Muscle of back (tissue), 13 donors: ENCODE measurements at places on chromosomes 16 and 17. TPM values are rescaled to one million over a fixed set of nuclear protein-coding genes. Genes with fewer than 3 reads are reported as not detected.
A peak's percentile ranks its signal among the peaks of the same experiment; 100 is the strongest.

- peak; percentile 70 for DNase-seq
Observed at GRCh38 chr17:44362949-44363612, 572 bp downstream of the FAM171A2 start.

GRCh38 chr16:65054457-65054856 is 67.4 kb downstream of the CDH11 start:
- DNase-seq: no peak

DNA sequence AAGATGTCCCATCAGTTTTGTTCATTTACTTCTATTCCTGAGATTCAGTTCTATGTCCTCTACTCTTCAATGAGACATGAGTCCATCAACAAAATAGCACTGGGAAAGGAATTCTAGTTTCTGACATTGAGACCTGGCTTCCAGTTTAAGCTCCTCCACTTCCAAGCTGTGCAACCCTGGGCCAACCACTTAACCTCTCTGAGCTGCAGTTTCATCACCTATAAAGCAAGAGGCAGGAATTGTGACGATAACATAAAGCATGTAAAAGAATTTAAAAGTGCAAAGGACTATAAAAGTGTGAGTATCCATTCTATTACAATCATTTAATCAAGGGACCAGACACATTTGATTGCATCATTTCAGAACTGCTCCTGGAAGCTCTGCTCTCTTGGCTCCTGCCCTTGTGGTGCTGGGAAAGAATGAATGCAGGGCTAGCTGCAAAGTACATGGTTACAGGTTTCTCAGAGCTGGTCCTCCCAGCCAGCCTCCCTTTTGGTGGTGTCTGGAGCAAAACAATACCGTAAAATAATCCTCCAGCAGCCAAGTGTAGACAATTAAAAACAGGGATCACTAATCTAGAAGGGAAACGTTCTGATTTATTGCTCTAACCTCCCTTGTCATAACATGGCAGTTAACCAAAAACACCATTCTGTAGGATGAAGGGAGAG is 113.9 kb downstream of the VPS53 start:
- DNase-seq: peak; percentile 49

- DNase-seq: no peak
Observed at GRCh38 chr16:27798241-27798640, 248.3 kb downstream of the KATNIP start.

DNA sequence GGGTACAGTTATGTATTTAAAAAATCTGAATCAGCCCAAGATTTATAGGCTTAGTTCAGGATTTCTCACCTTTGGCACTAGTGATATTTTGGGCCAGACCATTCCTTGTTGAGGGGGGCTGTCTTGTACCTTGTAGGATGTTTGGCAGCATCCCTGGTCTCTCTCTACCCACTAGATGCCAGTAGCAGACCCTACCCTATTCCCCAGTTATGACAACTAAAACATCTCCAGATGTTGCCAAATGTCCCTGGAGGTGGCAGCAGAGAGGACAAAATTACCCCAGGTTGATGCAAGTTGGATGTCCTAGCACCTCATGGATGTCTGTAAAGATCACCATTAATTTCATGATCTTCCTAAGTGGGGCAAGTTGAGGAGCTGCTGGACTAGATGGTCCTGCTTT is 45.8 kb downstream of the SYT17 start:
- no peak for DNase-seq

- DNase-seq: no peak
Observed at GRCh38 chr17:79892457-79893241, 53.4 kb upstream of the CBX4 start.

DNA sequence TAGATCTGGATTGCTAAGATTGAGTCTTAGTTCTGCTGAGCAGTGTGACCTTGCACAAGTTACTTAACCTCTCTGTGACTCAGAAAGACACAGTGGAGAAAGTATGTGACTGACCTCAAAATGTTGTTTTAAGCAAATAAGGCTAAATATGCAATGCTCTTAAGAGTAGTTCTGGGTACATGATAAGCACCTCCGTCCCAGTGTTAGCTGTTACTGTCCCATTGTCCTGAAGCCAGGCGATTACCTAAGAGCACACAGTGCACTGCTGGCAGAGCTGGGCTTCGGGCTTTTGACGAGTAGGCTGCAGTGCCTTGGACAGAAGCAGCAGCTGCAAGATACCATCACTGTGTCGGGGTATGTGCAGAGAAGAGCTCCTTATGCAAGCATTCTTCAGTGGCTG is 32.7 kb upstream of the FOXF1 start:
- DNase-seq: no peak

DNA sequence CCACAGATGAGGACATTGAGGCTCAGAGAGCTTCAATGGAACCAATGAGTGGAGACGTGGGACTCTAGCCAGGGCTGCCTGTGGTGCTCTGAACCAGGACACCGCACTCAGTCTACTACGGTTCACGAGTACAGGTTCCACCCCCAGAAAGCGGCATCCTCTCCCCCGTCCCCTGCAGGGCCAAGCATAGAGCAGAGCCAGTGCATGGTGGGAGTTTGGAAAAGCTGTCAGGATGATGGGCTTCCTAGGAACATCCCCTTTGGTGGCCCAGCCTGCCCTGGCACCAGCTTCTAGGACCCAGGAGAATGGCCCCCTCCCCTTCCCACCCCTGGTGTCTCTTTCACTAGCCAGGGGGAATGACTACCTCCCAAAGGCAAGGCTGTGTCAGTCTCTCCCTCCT is 8.4 kb downstream of the ZNF319 start:
- no peak for DNase-seq

- no peak for DNase-seq
Observed at GRCh38 chr16:7976125-7976524, 614.2 kb downstream of the TMEM114 start.

DNA sequence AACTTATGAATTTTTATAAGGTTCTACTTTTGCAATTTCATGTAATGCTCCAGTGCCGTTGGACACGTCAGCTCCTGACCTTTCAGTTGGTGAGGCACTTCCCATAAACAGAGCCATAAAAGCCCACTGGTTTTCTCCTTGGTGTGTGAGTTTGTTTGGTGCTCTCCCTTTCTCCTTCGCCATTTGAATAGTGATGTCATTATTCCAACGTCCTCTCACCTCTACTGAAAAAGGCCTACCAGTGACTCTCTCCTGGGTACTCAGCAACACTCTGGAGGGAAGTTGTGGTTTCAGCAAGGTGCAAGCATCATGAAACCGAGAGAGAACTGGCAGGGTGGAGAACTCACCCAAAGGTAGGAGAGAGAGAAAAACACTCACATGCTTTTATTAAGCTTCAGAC is 29.6 kb upstream of the HNF1B start:
- no peak for DNase-seq

- DNase-seq: no peak
Observed at GRCh38 chr16:67433131-67433719, 2.3 kb downstream of the HSD11B2 start.

GRCh38 chr16:50297301-50298074 is 31.1 kb downstream of the ADCY7 start:
- DNase-seq: no peak

DNA sequence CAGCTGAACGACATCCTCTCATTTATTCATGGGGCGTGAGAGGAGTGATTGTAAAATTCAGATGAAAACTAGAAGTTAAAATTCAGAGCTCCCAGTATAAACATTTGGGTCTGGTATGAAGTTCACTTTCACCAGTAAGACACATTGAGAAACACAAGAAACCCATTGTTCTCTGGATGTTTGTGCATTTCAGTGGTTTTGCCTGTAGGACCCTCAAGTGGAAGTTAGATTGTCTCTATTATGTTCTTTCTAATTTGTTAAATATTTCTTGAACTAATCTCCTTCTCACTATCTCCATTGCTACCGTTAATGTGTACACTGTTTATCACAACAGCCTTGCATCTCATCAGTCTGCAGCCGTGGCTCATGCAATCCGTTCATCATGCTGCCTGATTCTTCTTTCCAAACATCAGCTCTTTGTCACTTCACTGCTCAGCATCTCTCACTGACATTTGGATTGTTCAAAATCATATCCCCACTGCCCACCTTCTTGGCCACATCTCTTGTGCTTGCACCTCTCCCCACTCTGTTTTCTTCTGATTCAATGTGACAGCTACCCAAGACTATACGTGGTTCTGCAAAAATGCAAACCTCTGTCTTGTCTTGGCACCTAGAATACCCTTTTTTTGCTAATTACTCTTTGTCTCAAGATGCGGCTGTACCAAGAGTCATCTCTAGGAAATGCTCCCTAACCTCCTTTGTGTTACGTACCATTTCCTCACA is 49.5 kb downstream of the HLF start:
- DNase-seq: no peak

DNA sequence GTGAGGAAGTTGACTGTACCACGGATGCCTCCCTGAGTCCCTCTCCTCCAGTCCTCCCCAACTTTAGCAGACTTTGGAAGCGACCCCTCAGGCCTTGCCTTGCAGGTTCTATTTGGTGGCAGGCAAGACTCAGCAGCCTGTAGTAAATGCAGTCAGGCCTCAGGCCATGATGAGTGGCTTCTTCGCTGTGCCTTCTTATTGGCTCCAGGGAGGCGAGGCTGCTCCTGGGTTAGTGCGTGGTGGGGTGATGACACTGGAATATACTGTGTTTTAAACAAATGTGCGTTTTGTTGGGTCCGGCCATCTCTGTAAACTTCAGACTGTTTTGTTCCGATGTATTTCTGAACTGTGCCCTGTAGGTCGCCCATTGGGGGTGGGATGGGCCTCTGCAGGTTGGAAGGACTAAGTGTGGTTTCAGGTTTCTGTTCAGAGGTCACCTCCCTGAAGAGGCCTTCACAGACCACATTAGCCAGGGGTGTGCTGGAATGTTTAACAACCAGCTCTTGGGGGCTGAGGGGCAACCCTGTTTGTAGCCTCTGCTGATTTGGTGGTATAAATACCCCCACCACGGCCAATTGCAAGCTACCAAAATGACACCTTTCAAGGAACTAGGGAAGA is 62.5 kb downstream of the CYLD start:
- DNase-seq: no peak

DNA sequence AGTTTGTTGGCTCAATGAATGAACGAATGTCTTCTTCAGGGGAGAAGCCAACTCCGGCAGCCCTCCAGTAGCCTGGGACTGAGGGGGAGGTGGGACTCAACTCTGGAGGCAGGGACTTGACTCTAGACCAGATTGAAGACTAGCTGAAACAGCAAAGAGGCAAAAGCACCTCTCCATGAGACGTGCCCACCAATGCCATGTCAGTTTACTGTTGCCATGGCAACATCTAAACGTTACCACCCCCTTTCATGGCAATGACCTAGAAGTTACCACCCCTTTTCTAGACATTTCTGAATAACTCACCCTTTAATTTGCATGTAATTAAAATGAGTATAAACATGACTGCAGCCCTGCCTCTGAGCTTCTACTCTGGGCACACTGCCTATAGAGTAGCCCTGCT is 91.8 kb downstream of the ASIC2 start:
- DNase-seq: no peak

GRCh38 chr17:21295036-21295952 is 10.8 kb downstream of the MAP2K3 start:
- DNase-seq: peak; percentile 59

DNA sequence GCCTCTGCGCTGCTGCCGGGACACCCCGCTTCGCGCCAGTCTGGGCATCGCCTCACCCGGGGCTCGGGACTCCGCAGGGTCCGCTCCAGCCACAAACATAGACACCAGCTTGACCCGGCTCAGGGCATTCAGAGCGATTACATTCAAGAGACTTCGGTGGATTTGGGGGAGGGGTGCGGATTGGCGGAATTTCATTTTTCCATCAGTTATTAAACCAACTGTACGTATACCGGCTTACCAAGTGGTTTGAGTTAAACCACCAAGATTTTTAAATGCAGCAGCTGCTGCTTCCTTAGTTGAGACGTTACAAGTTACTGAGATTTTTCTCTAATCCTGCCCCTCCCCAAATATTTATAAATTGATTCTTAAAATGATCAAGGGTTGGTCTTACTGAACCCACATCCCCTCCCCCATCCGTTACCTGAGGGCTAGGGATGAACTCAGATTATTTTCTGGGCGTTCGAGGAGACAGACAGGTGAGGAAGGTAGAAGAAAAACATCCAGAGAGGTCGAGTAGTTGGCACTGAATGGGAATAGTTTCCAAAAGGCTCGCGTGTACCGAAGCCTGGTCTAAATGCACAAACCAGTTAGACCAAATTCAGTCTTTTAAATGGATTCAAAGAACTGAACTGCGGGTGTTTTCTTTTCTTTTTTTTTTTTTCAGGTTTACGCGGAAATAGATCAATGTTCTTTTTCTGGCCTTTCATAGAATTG is 1.5 kb downstream of the CRHR1 start:
- DNase-seq: no peak

DNA sequence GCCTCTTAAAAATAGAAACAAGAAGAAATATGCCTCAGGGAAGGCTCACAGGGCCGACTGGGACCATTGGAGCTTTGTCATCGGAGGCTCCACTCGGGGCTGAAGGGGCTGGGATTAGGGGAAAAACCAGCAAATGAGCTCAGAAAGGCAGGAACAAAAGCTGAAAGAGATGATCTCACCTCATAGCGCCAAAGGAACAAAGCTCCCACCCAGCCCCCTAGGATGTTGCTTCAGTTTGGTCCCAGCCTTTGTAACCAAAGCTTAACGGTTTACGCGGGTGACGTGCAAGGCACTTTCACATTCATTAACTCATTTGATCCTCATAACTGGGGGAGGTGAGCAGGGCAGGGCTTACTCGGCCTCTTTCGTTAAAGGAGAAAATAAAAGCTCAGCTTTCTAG is 168.5 kb upstream of the DYNLRB2 start:
- DNase-seq: no peak

DNA sequence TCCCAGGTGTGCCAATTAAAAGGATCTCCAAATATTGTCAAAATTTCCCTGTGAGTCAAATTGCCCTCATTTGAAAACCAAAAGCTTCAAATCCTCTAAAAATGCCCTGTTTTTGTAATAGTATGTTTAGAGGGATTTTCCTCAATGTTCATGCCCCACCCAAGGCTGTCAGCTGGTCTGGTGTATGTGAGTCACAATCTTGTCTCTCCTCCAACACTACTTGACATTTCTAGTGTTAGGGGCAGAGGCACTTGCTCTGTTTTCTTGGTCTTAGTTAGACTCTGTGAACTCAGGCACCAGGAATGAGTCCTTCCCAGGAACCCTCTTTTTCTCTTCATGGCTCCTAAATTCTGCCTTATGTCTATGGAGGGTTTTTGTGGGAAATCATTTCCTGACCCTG is 634.8 kb downstream of the KCNJ2 start:
- no peak for DNase-seq

The CCL5 gene
- 0.63 TPM for polyA plus RNA-seq

The TXNDC11 gene
- polyA plus RNA-seq: 21.8 TPM

The PYY gene
- not detected for polyA plus RNA-seq

The TUBD1 gene
- polyA plus RNA-seq: 7.7 TPM

The MYLK3 gene
- 5.9 TPM for polyA plus RNA-seq

The TBC1D28 gene
- not detected for polyA plus RNA-seq

The C17orf75 gene
- polyA plus RNA-seq: 18.8 TPM

The TBC1D16 gene
- 38.9 TPM for polyA plus RNA-seq

The KCNG4 gene
- not detected for polyA plus RNA-seq

The LRRC75A gene
- 6.1 TPM for polyA plus RNA-seq
